ENCODE measurements at places on chromosomes 11 and 22. TPM values are rescaled to one million over a fixed set of nuclear protein-coding genes. Genes with fewer than 3 reads are reported as not detected.

Gene C11orf65
- 0.46 TPM for total RNA-seq

Gene MMP1
- total RNA-seq = 19.1 TPM

Gene MFRP
- total RNA-seq = not detected

DNA sequence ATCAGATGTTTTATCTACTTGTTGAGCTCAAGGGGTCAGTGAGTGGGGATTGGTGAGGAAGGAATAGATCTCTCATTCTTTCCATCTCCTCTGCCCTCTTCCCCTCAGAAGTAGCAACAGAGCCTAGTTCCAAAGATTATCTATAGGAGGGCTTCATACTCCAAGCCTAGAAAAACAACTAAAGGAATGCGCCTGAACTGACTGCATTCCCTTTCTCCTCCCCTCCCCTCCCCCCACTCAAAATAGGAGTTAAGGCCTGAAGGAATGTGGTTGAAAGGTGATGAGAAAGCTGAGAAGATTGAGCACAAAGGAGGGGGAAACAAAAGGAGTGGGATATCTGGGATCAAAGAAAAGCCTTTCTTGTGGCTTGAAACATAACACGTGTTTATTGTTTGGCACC, 10.5 kb downstream of the EMSY start:
- no peaks in the 10 kb centered on the region for H3K4me1 ChIP-seq
- no peaks in the 10 kb centered on the region for H3K27me3 ChIP-seq
- peaks cover 50% of the 10 kb centered on the region for H3K36me3 ChIP-seq

DNA sequence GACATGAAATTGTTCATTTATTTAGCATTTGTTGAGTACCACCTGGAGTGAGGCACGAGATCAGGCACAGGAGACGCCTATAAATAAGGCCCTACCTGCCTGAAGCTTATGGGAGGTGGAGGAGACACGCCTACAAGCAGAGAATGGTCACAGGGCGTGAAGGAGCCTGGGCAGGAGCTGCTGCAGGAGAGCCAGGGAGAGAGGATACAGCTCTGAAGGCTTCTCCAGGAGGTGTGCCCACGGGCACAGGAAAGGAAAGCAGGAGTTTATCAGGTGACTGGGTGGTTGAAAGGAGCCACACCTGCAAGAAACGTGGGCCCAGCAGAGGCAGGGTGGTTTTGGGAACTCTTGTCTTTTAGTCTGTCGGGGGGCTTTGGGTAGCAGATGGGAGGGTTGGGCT, 70.3 kb downstream of the BMAL1 start:
- no peak for DNase-seq
- peaks cover 12% of the 10 kb centered on the region for H3K4me1 ChIP-seq
- no peaks in the 10 kb centered on the region for H3K27me3 ChIP-seq
- H3K27ac ChIP-seq = no peak overlapping the region
- no peak overlapping the region for H3K4me3 ChIP-seq
- H3K36me3 ChIP-seq = peaks cover 11% of the 10 kb centered on the region

DNA sequence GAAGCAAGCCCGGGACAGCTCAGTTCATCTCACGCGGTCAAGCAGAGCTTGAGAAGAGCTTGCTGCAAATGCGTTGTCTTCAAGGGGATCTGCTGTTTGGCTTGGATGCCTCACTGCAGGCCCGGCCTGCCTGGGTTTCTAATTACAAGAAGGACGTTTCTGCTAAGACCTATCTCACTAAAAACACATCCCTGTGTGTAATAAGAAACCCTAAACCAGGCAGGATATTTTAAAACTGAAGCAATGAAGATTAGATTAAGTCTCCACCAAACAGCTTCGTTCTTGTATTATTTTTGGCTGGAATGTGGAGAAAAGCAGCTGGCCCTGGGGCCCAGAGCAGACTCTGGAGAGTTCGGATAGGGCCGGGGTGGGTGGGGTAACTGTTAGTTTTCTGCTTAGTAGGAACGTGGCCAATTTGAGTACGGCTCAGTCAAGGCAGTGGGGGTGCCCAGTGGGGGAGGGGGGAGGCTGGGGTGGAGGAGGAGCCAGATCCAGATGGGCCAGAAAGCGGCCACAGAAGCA, 6.0 kb downstream of the PKNOX2 start:
- no peak for DNase-seq
- no peaks in the 10 kb centered on the region for H3K36me3 ChIP-seq
- H3K27ac ChIP-seq = peak overlapping the region; percentile 52
- H3K4me1 ChIP-seq = peaks cover 23% of the 10 kb centered on the region
